ENCODE measurements at places on chromosomes 6 and 20. TPM values are rescaled to one million over a fixed set of nuclear protein-coding genes. Genes with fewer than 3 reads are reported as not detected.

GRCh38 chr6:6583836-6584235 lies 4.7 kb upstream of the LY86 start:
- DNase-seq: no peak

DNA sequence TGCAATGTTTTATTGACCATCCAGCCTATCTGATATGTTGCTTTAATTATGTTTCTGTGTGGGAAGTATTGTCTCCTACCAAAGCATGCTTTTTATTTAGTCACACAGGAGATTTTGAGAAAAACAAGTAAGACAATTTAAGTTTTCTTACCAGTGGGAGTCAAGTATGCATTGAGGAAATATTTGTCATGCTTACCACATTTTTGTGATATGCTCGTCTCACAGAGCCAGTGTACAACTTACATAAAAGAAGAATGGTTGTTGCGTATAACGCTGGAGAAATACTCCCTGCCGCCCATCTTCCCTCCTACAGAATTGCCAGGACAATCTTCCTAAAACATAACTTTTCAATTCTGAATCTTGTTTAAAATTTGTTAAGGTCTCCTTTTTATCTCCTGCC lies 37.1 kb upstream of the FILIP1 start:
- DNase-seq: no peak

DNA sequence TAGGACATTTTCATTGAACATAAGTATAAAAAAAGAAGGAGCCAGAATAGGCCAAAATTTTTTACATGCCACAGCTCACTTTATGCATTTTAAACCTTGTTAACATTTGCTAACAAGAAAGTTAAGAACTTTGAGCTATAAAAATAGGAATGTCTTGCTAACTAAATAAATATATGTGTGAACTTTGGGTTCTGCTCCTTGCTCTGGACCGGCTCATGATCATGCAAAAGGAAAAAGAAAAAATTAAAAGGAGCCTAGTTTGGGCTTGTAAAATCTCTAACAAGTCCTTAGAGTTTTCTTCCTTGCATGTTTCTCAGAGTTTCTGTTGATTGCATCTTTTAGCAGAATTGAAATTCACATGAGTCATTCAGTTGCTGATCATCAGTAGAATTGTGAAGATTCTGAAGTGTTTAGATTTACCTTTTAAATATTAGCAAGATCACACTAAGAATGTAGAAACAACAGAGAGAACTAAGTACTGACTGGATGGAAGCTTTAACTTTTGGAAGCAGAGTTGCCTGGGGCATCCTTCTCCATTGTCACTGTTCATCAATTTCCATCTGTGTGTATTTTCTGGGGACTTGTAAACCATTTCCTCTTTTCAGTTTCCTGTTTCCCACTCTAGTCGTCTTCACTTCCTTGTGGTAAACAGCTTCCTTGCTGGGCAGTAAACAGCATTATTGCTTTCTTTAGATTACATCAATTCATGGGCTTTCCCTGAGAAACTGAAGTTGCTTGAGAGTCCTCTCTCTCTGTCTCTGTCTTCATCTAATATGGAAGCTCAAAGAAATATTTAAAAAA lies 458.4 kb upstream of the BTBD3 start:
- DNase-seq: no peak

DNA sequence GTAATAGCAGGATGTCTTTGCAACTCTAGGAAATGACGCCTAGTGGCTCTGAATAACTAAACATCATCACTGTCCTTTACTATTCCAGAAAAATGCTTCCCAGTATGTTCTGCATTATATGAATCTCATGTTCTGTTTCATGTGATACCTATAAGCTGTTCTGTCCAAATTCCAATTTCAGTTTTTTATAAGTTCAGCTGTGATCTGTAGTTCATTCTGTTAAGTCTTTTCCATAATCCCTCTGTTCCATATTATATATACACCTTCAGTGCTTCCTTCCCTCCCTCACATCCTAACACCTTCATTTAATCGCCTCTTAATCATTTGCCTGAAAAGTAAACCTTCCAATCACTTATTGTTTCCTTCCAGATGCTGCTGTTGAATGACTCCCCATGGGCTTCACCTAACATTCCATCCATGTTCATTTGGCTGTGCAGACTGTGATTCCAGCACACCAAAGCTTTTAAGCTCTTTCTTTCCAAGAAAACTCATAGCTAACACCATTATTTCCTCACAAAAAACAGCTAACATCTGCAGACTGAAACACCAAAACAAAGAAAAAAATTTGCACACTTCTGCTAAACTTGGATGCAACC lies 18.6 kb downstream of the HMGCLL1 start:
- DNase-seq: no peak

DNA sequence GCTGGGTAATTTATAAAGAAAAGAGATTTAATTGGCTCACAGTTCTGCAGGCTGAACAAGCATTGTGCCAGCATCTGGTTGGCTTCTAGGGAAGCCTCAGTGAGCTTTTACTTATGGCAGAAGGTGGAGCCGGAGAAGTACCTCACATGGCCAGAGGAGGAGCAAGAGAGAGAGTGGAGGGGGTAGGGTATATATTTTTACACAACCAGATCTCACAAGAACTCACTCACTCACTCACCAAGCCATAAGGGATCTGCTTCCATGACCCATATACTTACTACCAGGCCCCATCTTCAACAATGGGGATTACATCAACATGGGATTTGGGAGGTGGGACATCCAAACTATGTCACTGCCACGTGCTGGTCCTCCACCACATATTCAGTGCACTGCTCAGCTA lies 152.6 kb upstream of the PRND start:
- no peak for DNase-seq

DNA sequence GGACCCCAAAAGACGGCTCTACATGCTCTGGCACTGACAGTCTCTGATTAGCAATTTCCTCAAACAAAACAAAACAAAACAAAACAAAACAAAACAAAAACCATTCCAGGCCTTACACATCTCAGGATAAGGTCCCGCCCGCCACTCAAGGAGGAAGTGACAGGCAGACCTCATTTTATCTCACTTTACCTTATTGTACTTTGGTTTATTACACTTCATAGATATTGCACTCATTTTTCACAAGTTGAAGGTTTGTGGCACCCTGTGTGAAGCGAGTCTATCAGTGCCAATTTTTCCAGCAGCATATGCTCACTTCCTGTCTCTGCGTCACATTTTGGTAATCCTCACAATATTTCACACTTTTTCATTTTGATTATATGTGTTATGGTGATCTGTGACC lies 15.2 kb downstream of the ZBP1 start:
- DNase-seq: no peak

AVP gene
- total RNA-seq: not detected

DNA sequence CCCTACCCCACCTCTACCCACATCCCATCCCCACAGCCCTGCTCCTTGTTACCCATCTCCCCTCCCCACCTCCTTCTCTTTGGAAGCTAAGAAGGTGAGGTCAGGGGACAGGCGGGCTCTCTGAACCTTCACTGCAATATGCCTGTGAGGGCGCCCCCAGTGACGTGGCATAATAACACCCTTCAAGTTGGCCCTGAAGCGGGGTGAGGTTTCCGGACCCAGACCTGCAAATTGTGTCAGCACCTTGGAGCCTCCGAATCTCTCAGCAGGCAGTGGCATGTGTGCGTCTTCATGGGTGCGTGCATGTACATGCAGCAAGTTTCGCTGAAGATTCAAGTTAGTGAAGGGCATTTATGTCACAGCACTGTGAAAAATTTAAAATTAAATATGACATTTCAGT lies 114.6 kb downstream of the SOBP start:
- DNase-seq: no peak

DNA sequence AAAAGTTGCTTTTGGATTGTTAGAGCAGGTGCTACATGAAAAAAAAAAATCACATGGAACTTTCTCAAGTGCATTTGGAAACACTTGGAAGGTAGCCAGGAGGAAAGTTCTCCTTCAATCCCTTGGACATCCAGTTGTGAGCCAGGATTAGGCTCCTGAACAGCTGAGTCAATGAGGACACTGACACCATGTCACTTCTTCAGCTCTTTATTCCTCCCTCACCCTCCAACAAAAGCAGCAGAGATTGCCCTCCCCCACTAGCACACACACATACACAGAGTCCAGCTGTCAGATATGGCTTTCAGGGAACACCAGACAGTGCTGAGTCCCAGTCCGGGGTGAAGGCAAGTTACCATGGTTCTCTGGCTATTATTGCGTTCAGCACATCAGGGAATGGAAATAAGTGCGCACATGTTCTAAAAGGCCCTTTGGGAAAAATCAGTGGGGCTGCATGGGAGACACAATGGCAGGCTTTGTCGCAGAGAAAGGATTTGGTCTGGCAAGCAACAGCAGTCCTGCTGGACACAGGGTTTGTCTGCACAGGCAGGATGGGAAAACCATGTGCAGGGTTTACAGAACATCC lies 124.7 kb upstream of the MARCKS start:
- no peak for DNase-seq

C20orf204 gene
- total RNA-seq: 0.07 TPM

DNA sequence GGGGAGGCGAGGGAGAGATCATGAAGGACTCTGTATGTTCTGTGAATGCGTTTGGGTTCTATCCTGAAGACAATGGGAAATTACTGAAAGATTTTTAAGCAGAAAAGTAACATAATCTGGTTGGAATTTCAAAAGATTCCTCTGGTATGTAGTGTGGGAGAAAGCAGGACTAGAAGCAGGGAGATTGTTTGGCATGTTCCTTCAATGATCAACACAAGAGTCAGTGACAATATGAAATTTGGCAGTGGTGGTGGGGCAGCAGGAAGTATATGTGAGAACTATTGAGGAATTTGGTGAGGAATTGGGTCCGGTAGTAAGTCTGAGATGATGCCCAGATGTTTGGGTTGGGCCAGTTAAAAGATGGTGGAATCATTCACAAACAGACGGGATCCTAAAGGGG lies 348.7 kb downstream of the CD83 start:
- no peak for DNase-seq

- DNase-seq: no peak
Measured at GRCh38 chr6:87799651-87800050, 97.6 kb upstream of the AKIRIN2 start.

GRCh38 chr6:4345543-4345942 lies 210.2 kb upstream of the ECI2 start:
- no peak for DNase-seq

- DNase-seq: no peak
Measured at GRCh38 chr6:34239893-34240292, 3.2 kb downstream of the HMGA1 start.

DNA sequence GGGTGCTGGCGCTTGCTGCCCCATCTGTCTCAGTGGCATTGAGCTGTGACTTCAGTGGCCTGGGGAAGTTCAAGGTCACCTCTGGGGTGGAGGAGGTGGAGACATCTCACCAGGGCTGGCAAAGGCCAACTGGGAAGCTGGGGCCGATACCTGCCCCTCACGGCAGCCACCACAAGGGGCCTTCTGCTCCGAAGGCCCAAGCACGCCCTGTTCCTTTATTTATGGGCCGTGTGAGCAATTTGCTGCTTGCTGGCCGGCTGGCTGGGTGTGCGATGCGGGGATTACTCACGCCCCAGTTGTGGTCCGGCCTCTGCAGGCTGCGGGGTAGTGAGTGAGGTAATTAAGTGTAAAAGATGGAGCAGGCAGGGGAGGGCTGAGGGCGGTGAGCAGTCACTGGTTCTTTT lies 13.2 kb upstream of the SCRT2 start:
- DNase-seq: no peak

DNA sequence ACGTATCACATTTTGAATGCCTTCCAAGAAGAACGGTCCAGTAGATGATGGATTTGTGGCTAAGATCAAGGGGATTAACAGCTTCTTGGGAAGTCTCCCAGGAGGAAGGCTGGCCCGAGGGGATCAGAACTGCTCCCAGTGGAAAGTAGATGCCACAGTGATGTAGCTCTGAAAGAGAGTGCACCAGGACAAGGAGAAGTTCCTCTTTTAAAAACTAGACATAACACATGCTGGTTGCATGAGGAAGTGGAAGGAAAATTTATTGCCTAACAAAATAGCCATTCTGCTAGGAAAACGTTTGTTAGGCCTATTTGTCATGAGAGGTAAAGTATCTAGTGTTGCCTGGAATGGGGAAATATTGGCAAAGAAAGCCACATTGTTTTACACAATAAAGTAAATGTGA lies 87.8 kb downstream of the CDH26 start:
- no peak for DNase-seq
